CD8-positive, alpha-beta memory T cell (primary cell): ENCODE measurements at places on chromosomes 7 and 10. TPM values are rescaled to one million over a fixed set of nuclear protein-coding genes. Genes with fewer than 3 reads are reported as not detected.

MUC3A gene
- total RNA-seq: not detected

SLC18A3 gene
- total RNA-seq: not detected

GRCh38 chr7:43522406-43523156 lies 60.3 kb upstream of the STK17A start:
- DNase-seq: no peak

HOXA4 gene
- not detected for total RNA-seq

SLC26A3 gene
- not detected for total RNA-seq

GSTO1 gene
- 122 TPM for total RNA-seq

ADAMTS14 gene
- total RNA-seq: not detected

CDHR3 gene
- total RNA-seq: 1.4 TPM

AASS gene
- 2.0 TPM for total RNA-seq

DNA sequence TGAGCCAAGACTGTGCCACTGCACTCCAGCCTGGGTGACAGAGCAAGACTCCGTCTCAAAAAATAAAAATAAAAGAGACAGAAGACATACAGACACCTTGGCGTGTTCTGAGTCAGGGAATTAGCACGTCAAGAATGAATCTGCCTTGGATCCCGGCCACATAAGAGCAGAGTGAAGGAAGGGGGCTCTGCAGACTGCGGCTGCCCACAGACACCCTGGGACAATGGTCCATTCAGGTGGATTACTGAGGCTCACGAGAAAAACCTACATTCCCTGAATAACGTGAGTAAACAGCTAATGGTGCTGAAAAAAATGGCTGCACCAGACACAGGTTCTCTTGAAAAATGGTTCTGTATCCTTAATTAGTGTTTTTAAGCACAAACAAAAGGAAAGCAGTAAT lies 100.1 kb upstream of the FGFR2 start:
- DNase-seq: no peak

- DNase-seq: no peak
These were observed 14.3 kb upstream of the PRKAG2 start for GRCh38 chr7:151891182-151891581.

ARHGEF5 gene
- total RNA-seq: 10.3 TPM

- no peak for DNase-seq
These were observed 304.8 kb downstream of the LRMDA start for GRCh38 chr10:75736151-75736640.

DNA sequence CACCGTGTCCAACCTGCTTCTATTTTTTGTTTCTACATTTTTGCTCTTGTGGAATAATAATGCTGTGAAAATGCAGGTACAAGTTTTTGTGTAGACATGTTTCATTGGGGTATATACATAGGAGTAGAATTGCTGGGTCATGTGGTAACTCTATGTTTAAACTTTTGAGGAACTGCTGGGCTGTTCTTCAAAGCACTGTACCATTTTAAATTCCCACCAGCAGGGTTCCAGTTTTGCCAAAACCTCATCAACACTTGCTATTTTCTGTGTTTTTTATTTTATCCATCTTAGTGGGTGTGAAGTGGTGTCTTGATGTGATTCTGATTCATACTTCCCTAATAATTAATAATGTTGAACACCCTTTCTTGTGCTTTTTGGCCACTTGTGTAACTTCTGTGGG lies 138.6 kb downstream of the RGS10 start:
- DNase-seq: no peak

SCIN gene
- 0.29 TPM for total RNA-seq

DNA sequence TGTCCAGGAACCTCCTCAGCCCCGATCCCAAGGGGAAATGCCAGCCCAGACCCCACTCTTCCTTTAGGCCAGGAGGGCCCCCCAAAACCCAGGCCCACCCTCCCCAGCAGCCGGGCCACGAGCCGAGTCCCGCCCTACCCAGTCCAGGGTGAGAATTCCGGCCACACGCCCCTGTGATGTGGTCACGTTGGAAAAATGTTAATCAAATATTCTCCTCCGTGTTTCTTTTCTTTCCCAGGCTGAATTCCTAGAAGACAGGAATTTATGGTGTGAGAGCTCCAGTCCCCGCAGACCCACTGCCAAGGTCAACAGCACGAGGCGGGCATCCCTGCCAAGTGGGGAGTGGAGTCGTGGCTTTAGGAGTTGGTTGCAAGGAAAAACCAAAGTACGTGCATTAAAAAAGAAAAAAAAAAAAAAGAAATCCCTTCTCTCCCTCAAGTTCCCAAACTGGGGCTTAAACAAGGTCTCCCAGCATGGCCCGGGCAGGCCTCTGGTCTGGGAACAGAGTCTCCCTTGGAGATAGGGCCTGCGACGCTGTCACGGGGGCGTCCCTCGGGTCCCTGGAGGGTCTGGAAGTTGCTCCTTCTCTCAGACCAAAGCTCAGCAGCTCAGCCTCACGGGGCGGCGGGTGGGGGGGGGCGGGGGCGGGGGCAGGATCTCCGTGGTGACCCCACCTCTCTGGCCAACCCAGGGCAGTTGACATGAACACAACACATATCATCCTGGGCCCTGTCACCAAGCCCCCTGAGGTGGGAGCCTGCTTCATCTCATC lies 28.1 kb upstream of the ELN start:
- no peak for DNase-seq

DNA sequence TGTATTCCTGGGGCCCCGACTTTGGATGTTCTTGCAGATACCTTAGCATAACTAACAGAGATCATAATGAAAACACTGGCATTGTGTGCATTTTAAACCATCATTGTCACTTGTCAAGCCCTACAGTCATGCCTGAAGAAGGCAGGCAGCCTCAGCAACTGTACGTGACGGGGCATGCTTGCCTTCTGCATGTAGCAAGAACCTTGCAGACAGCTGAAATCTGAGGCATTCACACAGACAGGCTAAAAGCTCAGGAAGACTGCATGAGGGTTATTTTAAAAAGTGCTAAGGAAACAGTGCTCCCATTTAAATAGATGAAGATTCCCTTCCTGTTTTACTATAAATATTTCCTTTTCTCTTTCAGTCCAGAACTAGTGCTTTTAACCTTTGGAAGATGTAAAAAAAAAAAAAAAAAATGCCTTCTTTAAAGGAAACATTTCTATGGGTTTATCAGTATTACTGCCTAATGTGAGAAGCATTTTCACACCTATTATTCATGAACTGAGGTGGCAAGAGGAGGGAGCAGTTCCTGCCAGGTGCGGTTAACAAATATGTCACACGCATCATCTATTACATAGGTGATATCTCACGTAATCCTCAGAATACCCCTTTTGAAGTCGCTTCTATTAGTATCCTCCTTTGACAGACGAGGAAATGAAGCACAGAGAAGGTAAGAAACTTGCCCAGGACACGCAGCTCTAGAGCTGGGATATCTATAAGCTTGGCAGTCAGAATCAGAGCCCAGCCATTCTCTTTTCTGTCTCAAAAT lies 88.1 kb downstream of the PRKCQ start:
- peak; percentile 50 for DNase-seq

- DNase-seq: no peak
These were observed 20.8 kb upstream of the ALOX5 start for GRCh38 chr10:45353186-45353585.

DNA sequence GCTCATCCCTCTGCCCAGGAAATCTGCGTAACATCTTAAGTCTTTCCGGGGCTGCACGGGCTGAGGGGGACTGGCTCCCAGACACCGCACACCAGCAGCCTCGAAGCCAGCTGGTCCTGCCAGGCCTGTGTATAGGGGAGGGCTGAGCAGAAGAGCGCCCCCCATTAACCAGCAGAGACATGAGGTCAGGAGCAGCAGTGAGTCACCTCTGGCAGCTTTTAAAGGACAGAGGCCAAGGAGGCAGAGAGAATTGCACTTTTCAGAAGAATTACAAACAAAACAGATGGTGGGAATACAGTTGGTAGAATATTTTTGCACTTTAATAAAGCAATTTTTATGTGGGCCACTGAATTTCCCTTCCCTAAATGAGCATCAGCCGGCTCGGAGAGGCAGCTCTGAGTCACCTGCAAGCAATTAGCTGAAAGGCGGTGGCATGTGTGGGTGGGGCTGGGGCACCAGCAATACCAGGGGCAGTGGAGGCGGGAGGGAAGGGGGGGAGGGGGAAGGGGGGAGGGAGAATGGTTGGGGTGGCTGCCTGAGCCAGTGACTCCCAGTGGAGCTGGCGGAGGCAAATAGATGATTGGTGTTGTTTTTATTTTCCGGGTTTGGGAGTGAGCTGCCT lies 39.1 kb downstream of the GOLGA7B start:
- no peak for DNase-seq

DNA sequence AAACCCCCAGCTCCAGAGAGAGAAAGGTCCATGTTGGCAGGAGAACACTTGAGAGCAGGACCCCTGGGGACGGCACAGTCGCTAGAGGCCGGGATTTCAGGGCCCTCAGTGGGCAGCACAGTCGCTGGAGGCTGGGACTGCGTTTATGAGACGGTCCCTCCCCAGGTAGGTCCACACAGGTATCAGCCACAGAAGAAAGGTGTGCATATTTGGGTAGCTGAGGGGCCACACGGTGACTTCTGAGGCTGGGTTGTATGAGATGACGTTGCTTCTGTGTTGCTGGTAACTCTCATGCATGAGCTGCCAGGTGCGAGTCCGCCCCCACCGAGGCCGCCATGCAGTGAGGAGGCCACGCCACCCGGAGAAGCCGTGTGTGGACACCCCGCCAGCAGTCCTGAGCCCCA lies 56.9 kb upstream of the PPP2R2D start:
- no peak for DNase-seq

- no peak for DNase-seq
These were observed 133.8 kb downstream of the CPEB3 start for GRCh38 chr10:92156874-92157773.

GRCh38 chr10:101388676-101389276 lies 34.8 kb downstream of the BTRC start:
- DNase-seq: no peak

SDK1 gene
- 0.04 TPM for total RNA-seq

DNA sequence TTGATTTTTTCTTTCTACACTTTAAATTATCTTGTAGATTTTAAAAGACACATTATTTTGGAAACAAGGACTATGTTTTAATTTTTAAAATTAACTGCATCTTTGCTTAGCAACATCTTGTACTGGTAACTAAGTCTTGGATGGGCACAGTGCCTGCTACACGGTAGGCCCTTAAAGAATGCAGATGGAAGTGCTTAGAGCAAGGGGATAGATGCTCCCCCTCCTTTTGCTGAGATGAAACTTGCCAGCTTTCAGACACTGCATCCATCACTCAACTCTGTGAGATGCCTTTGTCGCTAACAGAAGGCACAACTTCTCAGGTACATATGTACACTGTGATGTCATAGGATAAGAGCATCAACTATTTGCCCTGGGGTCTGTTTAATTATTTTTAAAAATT lies 103.9 kb downstream of the LRRC18 start:
- no peak for DNase-seq

- no peak for DNase-seq
These were observed 520.7 kb upstream of the MKI67 start for GRCh38 chr10:128646956-128647355.
